ENCODE measurements at places on chromosomes 16 and 17.

DNA sequence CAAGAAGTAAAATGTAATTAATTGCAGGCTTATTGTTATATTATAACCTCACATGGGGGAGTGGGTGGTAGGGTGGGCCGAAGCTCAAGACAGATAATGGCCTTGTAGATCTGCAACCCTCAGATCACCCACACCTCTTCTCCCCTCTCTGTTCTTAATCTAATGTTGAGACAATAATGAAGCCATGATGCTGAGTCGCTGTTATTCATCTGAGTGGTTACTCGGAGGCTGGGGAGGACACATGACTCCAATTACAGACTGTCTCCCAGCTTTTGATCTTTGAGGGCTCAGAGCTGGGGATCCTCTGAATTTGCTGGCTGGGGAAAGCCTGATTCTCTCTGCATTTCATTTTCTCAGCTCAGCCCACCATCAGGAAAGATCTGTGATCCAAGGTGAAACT is 275.3 kb downstream of the SHISA9 start:
- no peak for DNase-seq

GRCh38 chr17:48254896-48255295 is 147.3 kb downstream of the SNX11 start:
- no peak for DNase-seq

- no peak for DNase-seq
Observed at GRCh38 chr16:53779186-53779585, 75.2 kb downstream of the FTO start.

GRCh38 chr17:49132699-49133364 is at the start of gene B4GALNT2:
Gene B4GALNT2 (plus strand): TSS chr17:49132769. CDS start chr17:49132793, 24 bp downstream.
- DNase-seq: no peak

GRCh38 chr17:82870091-82870491 is 30.3 kb upstream of the ZNF750 start:
- no peak for DNase-seq

DNA sequence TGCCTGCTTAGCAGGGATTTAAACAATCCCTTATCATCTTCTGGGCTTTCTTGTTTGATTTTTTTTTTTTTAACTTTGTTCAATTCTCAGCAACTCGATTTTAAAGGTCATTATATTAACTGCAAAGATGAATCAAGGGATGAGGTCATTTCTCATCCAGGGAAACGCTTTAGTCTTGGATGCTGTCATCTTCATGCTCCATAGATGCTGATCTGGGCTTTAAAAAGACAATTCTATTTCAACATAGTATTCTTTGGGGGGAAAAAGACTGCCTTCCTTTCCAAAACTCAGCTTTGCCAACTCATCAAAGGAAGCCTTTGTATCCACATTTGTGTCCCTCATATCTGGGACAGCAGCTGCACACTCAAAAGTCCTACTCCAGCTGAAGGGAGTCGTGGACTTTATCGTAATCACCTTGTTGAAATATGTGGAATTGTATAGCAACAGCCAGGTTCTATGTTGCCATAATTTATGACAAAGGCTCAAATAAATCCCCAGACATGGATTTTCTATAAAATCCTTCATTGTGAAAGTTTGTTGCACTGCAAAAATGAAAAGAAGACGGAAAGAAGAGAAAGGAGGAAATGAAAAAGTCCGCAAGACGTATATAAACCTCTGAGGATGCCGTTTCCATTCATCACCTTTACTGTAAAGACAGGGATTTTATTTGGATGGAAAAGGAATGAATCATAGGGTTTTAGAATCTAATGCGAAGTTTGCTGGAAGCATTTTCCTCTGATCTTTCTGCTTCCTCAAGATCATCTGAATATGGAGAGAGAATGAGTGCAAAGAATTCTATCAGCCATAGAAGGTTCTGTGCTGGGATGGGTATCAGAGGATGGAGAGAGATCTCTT is 48.6 kb upstream of the XYLT1 start:
- no peak for DNase-seq

- peak; percentile 20 for DNase-seq
Observed at GRCh38 chr16:67029254-67030096, 526 bp downstream of the CBFB start.

- no peak for DNase-seq
Observed at GRCh38 chr16:73122604-73123391, 74.9 kb upstream of the ZFHX3 start.

GRCh38 chr16:27232061-27232900 is 29.0 kb downstream of the KDM8 start:
- DNase-seq: no peak

GRCh38 chr16:66255647-66256046 is 110.8 kb upstream of the CDH5 start:
- no peak for DNase-seq

DNA sequence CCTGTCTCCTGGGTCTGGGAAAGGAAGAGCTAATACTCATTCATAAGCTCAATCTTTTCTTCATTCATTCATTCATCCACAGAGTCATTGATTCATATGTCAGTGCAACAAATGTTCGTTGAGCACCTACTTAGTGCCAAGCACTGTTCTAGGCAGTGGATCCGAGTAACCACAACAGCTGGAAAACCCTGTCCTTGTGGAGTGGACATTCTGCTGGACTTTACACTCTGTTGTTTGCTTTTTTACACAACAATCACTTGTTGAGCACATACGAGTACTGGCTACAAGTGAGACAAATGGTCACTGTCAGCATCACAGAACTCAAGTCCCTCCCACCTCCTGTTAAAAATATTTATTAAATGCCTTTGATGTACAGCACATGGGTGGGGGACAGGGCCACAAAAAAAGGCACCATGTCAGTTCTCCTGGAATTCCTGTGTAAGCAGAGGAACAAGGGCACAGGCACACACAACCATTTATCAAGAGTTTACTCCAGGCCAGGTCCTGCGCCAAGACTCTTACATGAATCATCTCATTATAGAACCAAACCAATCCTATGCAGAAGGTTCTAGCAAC is 46.9 kb downstream of the TEKT5 start:
- no peak for DNase-seq

GRCh38 chr17:64459284-64459747 is 10.4 kb downstream of the MILR1 start:
- no peak for DNase-seq

GRCh38 chr17:882827-883585 is 96.6 kb downstream of the NXN start:
- DNase-seq: no peak

GRCh38 chr16:46618516-46618915 is 2.7 kb downstream of the SHCBP1 start:
- DNase-seq: no peak

DNA sequence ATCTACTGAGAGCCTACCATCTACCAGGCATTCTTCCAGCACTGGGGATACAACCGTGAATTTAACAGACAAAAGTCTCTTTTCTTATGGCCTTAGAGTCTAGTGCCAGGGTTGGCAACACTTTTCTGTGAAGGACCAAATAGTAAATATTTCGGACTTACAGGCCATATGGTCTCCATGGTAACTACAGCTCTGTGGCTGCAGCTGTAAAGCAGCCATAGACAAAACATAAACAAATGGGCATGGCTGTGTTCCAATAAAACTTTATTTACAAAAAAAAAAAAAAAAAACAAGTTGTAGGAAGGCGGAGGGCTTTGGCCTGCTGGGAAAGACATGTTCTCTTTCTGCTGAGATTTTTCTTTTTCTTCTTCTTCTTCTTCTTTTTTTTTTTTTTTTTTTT is 98.7 kb downstream of the ABCC12 start:
- DNase-seq: no peak

- DNase-seq: no peak
Observed at GRCh38 chr16:24652803-24653202, 76.6 kb upstream of the TNRC6A start.

DNA sequence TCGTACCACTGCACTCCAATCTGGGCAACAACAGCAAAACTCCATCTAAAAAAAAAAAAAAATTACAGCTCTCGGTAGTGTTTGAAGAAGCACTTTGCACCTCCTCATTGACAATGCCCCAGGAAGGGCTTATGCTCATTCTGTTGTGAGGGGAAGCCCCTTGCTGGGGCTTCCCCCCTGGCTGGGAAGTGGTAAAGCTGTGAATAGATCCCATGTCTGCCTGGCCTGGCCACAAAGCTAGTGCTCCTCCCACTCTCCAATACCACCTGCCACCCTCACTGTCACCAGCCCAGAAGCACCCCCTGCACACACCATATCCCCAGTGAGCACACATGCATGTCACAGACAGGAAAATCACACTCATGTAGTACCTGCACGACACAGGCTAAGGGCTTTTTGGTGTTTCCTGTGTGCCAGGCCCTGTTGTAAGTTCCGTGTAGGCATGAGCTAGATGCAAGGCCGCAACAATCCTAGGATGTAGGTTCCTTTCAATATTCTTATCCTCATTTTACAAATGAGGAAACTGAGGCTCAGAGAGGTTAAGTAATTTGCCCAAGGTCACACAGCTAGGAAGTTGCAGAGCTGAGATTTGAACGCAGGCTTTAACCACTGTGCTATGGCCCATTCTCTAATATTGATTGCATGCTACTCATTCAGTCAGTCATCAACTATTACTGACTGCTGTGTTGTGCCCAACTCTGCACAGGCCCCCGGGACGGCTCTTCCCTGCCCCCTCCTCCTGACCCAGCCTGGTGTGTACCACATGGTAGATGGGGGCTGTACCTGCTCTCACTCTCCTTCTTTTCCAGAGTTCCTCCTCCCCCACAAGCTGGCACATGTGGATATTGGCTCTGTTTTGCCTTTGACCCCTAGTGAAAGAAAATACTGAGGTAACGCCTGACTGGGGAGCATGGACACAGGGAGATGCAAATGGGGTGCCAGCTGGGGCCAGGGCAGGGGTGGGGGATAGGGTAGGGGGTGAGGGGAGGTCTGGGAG is 11.9 kb upstream of the COL1A1 start:
- DNase-seq: no peak

DNA sequence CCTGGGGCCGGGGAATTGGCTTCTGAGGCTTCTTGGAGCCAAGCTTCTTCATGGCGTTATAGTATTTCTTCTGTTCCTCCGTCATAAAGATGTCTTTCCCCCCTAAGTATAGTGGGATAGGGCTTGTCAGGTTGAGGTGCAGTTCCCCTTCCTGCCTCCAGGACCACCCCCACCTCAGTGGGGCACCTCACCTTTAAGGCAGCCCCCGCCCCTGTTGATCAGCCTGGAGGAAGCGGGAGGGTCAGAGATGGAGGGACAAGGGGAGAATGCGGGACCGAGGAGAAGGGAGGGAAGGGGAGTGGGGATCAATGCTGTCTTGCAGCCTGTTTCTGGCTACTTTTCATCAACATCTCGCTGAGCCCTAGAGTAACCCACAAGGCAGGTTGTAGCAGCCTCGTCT is 11.6 kb upstream of the CD79B start:
- DNase-seq: no peak
